RKO (cell line): ENCODE measurements at places on chromosomes 2 and 18.

DNA sequence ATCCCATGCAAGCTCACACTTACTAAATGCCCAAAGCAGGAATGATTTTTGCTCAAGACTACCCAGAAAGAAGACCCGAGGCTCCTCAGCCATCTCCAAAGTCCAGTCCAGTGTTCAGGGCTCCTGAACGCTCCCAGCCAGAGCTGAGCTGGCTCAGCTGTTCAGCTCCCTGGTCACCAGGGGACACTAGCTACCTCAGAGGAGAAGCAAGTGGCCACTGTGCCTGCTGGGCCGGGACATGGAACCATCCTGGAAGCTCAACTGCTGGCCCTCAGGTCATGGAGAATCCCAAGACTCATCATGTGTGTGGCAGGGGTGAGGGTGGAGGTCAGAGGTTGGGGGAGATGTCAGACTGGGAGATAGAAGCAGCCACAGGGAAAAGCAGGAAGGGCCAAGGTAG is 89.0 kb downstream of the GALNT14 start:
- DNase-seq = no peak

GRCh38 chr2:238169048-238169707 is 10.4 kb downstream of the ERFE start:
- DNase-seq = peak; percentile 62

- DNase-seq = no peak
Measured at GRCh38 chr2:227856697-227857096, 14.7 kb upstream of the DAW1 start.

DNA sequence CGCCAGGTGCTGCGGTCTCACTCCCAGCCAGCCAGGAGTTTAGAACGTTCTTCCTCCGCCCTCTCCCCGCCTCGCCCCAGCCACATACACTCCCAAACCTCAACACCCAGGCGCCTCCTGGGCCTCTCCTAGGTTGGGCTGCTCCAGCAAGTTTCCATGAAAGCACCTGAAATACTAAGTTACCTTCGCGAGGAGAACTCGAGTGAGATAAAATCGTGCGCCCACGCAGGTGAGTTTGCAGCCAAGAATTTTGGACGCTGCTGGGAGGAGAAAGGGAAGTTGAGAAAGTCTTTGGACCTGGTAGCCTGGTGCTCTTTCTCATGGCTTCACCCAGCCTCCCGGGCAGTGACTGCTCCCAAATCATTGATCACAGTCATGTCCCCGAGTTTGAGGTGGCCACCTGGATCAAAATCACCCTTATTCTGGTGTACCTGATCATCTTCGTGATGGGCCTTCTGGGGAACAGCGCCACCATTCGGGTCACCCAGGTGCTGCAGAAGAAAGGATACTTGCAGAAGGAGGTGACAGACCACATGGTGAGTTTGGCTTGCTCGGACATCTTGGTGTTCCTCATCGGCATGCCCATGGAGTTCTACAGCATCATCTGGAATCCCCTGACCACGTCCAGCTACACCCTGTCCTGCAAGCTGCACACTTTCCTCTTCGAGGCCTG is at the start of gene GPR39:
GPR39 (plus strand) TSS at position 83 of the 673 bp plus-strand sequence.
- DNase-seq = no peak

DNA sequence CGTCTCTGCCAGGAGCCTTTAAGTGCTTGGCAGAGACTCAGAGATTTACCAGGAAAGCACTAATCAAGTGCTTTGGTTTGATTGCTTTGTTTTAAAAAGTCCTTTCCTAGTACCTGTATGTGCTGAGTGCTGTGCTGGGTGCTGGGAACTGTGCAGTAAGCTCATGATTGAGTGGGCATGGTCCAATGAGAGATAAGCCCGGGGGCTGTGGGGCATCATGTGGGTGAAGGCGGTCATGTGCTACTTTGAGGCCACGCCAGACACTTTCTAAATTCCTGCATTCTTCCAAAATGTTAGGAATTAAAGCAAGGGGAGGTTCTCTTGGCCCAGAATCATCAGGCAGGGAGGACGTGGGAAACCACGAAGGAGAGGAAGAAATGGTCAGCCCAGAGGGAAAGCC is 109.0 kb downstream of the ACAA2 start:
- DNase-seq = no peak

- no peak for DNase-seq
Measured at GRCh38 chr2:101145406-101145805, 5.8 kb downstream of the TBC1D8 start.

DNA sequence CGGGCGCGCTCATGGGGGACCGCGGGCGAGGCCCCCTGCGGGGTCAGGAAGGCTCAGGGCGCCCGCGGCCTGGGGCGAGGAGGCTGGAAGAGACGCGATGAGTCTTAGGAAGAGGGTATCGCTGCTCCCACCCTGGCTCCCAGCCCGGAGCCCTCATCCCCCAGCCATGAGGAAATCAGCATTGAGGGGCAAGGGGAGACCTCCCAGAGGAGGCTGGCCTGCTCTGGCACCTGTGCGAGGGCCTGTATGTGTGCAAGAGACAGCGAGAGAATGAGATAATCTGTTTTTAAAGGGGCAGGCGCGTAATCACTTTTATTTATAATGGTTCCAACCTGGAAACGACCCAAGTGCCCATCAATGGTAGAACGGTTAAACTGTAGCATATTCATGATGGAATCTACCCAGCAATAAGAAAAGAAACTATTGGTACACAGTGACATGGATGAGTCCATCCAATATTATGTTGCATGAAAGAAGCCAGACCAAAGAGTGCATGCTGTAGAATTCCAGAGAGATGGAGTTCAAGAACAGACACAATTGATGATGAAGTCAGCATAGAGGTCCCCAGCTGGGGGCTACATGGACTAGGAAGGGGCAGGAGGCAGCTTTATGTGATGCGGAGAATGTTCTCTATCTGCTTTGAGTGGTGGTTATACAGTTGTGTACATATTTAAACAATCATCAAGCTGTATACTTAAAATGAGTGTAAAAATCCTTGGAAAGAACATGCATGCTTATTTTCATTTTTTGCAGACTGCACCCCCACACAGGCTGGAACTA is 14.4 kb downstream of the FBXO41 start:
- no peak for DNase-seq

GRCh38 chr2:206614811-206615210 is 27.5 kb upstream of the FAM237A start:
- peak; percentile 55 for DNase-seq

- DNase-seq = peak; percentile 68
Measured at GRCh38 chr2:36359067-36359466, 3.5 kb downstream of the CRIM1 start.

DNA sequence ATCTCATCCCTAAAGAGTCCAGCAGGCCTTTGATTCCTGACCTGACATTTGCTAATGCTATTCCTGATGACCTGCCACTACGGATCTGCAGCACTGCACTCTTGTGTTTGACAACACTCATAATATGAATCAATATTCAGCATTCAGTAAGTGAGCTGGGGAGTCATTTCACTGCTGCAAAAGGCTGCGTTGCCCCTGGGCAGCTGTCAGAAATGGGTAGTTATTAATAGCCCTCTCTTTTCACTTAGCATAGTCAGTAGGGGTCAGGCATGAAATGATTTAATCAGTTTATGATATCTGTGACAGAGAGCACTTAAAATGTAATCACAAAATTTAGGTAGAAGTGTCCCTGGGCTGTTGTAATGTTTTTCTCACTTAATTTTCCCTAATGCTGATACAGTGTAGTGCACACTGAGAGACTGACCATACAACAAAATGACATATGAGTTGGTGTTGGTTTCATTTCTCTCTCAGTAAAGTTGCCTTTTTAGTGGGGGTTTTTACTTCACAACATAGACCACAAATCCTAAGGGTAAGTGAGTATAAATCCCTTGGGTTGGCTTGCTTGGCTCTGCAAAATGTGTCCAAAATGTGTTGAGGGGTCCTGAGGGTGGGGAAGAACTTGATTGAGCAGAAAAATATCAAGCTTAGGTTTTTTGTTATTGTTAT is 184.8 kb downstream of the CAMKMT start:
- DNase-seq = no peak

GRCh38 chr2:147800316-147800715 is 44.5 kb upstream of the ACVR2A start:
- no peak for DNase-seq

DNA sequence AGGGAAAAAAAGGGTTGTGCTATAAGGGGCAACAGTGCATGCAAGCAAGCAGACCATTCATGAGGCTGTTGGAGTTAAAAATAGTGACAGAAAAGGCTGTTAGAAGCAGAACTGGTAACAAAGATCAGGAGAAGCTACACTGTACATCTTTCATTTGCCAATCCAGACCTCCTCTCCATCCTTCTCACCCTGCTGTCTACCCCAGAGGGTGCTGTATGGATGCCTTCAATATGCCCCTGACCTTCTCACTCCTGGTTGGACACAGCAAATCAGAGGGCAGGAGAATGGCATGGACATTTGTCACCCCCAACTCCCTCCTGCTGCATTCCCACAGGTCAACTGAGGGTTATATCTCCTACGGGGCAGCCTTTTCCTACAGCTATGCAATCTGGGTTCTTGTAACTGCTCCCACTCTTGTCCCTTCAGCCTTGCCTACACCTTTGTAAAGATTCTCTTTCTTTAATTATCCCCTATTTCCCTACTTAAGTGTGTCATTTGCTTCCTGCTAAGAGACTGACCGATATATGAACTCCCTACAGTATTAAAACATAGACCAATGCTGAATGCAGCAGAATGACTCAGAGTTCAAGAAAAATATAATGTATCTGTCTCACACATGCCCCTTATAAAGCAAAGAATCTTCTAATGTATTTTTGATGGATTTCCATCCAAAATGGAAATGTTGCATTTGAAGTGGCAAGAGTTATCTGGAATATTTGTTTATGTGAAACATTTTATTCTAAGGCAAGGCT is 169.2 kb upstream of the NCKAP5 start:
- no peak for DNase-seq

- peak; percentile 6 for DNase-seq
Measured at GRCh38 chr18:79570266-79571201, 109.1 kb upstream of the CTDP1 start.

GRCh38 chr18:22088029-22088428 is 81.4 kb upstream of the GATA6 start:
- DNase-seq = no peak

DNA sequence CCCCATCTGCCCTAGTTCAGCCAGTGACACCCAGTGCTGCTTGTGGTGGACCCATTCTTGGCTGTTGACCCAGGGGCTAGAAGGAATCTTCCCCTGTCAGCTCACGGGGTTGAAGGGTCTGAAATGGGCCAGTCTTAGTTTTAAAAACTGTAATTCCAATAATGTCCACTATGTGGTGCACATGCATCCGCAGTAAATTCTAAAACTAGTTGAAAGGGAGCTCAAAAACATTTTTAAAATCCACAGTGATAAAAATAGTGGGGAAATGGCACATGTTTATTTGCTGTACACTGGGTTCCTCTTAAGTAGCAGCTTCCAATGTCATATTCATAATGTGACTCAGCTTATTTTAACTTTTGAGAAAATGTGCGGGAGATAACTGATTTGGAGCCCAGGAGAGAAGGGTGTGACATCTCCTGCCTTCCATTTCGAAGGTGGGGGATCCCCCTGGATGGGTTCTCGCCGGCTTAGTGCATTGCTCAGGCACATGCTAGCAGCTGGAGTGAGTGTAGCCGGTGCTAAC is 32.8 kb downstream of the GRHL1 start:
- peak; percentile 42 for DNase-seq

GRCh38 chr2:209629597-209629996 is 142.0 kb upstream of the UNC80 start:
- DNase-seq = no peak

DNA sequence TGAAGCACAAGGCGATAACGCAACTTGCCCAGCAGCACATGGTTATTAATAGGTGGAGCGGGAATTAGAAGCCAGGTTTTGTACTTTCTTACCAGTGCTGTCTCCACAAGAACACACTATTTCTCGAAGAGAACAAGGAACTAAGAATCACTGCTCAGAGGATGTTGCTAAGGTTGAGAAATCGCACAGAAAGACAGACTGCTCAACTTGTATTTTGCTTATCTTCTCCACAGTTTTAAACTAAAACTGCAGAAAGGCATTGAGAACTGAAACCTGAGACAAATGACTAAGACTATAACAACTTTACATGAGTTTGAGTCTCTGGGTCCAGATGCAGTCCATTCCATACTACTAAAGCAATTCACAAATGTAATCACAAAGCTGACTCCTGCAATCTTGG is 6.2 kb downstream of the PRKD3 start:
- no peak for DNase-seq

- DNase-seq = no peak
Measured at GRCh38 chr2:60872510-60872928, 8.9 kb upstream of the REL start.
